ENCODE measurements at places on chromosomes 6 and 20. TPM values are rescaled to one million over a fixed set of nuclear protein-coding genes. Genes with fewer than 3 reads are reported as not detected.

GRCh38 chr20:15512916-15513315 lies 1060.3 kb downstream of the KIF16B start:
- no peak overlapping the region for H3K27ac ChIP-seq
- H3K27me3 ChIP-seq: no peaks in the 10 kb centered on the region
- no peak overlapping the region for H3K4me3 ChIP-seq
- no peaks in the 10 kb centered on the region for H3K4me1 ChIP-seq

DNA sequence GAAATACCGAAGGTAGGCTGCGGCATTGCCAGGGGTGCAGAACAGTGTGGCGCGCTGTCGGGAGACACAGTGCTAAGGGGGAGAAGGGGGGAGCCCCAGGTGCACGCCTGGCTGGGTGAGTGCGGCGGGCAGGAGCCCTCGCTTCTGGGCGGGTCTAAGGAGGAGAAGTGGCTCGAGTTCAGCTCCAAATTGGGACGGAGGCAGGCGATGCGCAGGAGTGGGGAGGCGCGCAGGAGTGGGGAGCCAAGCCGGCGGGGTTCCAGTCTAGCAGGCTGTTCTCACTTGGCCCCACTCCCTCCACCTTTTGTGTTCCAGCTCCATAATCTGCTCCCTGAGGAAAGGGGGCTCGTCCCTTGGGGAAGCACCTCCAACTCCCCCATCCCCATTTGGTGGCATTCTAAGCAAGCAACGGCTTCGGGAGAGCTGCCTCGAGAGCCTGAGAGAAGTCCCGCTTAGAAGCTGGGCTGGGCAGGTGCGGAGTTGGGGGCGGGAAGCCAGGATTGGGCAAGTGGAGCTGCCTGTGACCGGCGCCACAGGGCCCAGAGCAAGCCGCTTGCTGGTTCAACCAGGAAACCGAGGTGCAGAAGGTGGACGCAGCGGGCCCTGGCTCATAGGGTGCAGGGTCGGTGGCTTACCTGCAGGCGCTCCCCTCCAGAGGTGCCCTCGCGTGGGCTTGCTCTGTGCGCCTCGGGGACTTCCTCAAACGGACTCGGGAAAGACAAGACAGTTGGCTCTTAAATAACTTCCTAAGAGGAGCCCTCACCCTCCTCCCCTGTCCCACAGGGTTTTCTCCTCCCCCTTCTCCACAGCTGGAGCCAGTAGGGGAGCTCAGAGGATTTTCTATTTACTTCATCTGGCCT lies at the start of gene F13A1:
TSS of gene F13A1 (minus strand) at position 711 of the 860 bp plus-strand sequence. CDS start 1,998 bp downstream, outside the sequence.
- H3K4me3 ChIP-seq: peak within 1 kb of the TSS; percentile 68
- H3K4me1 ChIP-seq: peaks cover 4% of the 10 kb centered on the region
- no peaks in the 10 kb centered on the region for H3K27me3 ChIP-seq

DNA sequence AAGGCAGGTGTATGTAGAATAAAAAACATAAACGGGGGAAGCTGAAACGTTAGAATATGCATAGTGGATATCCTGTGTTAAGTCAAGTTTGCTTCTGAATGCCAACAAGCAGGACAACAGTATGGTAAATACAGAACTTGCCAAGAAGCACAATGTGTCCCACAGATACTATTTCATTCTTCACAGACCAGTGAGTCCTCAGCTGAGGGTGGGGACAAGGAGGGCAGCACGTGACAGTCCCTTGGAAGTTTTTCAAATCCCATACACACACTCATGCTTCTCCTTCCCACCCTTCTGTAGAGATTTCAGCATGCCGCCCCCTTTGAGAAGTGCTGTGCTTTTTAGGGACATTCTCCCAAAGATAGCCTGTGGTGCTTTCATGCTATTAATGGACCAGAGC lies 268.5 kb upstream of the ECI2 start:
- H3K4me1 ChIP-seq: peaks cover 3% of the 10 kb centered on the region
- no peak for DNase-seq
- no peaks in the 10 kb centered on the region for H3K27me3 ChIP-seq
- no peak overlapping the region for H3K4me3 ChIP-seq
- H3K36me3 ChIP-seq: no peaks in the 10 kb centered on the region

DNA sequence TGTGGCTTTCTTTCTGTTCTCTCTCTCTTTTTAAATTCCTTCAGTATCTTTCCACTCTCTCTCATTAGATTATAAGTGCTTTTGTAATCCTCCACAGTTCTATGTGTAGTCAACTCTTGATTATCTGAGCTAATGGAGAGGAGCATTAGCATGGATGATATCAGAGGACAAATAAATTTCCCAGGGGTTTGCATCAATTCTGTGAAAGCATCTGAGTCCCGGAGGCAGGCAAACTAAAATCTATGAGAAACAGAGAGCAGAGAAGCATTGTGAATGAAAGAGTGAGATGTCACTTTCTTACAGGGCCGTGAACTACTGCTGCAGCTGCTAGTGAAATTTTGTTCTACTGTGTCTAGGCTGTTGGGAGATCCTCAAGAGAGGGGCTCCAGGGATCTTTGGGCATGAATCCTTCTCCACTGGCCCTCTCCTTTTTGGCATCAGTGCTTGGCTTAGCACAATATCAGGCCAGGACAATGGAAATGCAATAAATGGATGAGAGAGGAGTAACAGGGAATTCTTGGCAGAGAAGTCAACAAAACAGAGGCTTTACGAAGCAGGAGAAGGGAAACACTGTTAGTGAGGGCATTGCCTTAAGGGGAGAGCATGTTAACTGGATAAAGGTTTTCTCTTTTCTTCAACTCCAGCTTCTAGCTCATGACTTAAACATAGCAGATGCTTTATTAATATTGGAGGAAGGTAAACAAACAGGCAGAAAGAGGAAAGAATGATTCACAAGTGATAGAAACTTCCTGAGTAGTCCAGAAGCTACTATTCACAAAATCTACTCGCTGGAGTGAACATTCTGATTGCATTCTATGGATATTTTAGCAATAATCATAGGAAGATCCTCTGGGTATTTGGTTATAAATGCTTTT lies 847.0 kb upstream of the MAP3K7 start:
- peaks cover 4% of the 10 kb centered on the region for H3K27me3 ChIP-seq
- DNase-seq: no peak
- H3K4me3 ChIP-seq: no peak overlapping the region
- no peak overlapping the region for H3K27ac ChIP-seq
- H3K4me1 ChIP-seq: no peaks in the 10 kb centered on the region
- H3K36me3 ChIP-seq: no peaks in the 10 kb centered on the region

DNA sequence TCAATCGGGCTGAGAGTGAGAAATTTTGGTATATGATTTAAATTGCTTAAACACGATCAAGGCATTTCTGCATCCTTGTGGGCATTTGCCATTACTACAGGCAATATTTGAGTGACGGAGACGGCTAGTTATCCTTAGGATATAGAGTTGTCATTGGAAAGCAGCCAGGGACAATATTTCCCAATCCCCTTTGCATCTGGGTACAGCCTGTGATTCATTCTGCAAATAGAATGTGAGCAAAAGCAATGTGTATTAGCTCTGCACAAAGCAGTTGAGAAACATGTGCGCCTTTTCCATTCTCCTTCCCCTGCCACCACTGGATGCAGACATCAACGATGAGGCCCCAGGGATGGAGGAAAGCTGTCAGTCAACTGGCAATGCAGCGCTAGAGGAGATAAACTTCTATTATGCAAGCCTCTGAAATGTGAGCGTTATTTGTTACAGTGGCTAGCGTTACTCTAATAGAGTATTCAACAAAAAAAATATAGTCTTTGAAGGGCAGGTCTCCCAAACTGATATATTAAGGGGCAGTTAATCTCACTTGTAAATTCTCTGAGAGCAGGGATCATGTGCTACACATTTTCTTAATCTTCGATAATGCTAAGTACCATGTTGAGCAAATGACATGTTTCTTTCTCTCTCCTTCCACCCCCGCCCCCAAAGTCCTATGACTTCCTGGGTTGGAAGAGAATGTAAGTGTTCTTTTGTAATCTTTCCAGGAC lies 37.1 kb upstream of the NCOA3 start:
- no peaks in the 10 kb centered on the region for H3K36me3 ChIP-seq
- no peak for DNase-seq
- no peak overlapping the region for H3K4me3 ChIP-seq
- no peaks in the 10 kb centered on the region for H3K4me1 ChIP-seq

- no peak overlapping the region for H3K4me3 ChIP-seq
- H3K36me3 ChIP-seq: no peaks in the 10 kb centered on the region
- no peaks in the 10 kb centered on the region for H3K27me3 ChIP-seq
- H3K4me1 ChIP-seq: peaks cover 1% of the 10 kb centered on the region
- no peak for DNase-seq
- no peak overlapping the region for H3K27ac ChIP-seq
Observed at GRCh38 chr6:21163110-21163837, 430.3 kb upstream of the SOX4 start.

DNA sequence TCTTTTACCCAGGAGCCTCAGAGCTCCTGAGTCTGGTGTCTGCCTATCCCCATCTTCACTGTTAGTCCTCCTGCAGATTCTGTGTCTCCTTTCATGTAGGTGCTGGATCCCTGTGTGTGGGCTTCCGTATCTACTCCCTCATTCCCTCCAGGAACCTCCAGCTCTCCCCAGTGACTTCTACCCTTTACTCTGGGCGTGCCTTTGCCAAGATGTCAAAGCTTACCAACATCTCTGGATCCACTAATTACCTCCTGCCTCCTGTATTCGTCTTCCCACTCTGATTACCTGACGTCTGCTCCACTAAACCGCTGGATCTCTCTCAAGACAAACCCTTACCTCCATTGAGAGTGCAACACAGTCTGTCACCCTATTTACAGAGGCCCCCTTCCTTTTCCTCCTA lies 2.2 kb upstream of the C6orf136 start:
- no peak for DNase-seq
- H3K27me3 ChIP-seq: no peaks in the 10 kb centered on the region
- no peak overlapping the region for H3K4me3 ChIP-seq
- H3K36me3 ChIP-seq: peaks cover 15% of the 10 kb centered on the region
- no peak overlapping the region for H3K27ac ChIP-seq
- peaks cover 5% of the 10 kb centered on the region for H3K4me1 ChIP-seq

DNA sequence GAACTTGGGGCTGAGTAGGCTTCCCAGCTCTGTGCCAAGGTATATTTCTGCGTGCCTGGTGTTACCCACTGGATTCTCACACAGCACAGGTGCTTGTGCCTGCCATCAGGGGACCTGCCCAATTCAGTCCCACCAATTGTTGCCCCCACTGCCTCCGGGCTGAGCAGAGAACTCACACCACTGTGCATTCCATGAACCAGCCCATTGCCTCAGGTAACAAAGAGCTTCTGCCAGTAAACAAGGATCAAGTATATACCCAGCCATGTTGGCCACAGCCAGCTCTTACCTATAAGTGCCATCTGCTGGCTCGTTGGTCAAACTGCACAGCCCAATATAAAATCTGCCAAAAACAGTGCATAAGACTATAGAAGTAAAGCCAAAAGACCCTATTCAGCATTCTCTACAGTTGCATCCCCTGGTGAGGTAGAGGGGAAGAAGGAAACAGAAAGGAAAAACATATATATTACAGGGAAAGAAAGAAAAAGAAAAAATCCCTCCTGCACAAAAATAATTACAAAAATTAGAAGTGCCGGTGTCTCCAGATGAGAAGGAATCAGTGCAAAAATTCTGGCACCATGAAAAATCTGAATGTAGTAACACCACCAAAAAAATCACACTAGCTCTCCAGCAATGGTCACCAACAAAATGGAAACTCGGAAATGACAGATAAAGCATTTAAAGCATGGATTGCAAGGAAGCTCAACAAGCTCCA lies 241.4 kb downstream of the IBTK start:
- H3K4me3 ChIP-seq: no peak overlapping the region
- no peak overlapping the region for H3K27ac ChIP-seq
- no peaks in the 10 kb centered on the region for H3K27me3 ChIP-seq
- DNase-seq: no peak

- peaks cover 11% of the 10 kb centered on the region for H3K4me1 ChIP-seq
- H3K27ac ChIP-seq: no peak overlapping the region
- no peaks in the 10 kb centered on the region for H3K27me3 ChIP-seq
Observed at GRCh38 chr6:26473429-26473757, 15.6 kb downstream of the BTN2A1 start.

GRCh38 chr6:41644297-41644879 lies 6.1 kb downstream of the MDFI start:
- H3K4me3 ChIP-seq: no peak overlapping the region
- H3K36me3 ChIP-seq: peaks cover 8% of the 10 kb centered on the region
- peaks cover 8% of the 10 kb centered on the region for H3K4me1 ChIP-seq
- H3K27me3 ChIP-seq: peaks cover 22% of the 10 kb centered on the region

- H3K27ac ChIP-seq: no peak overlapping the region
- no peak for DNase-seq
- no peaks in the 10 kb centered on the region for H3K27me3 ChIP-seq
- H3K4me3 ChIP-seq: no peak overlapping the region
- peaks cover 20% of the 10 kb centered on the region for H3K4me1 ChIP-seq
- H3K36me3 ChIP-seq: no peaks in the 10 kb centered on the region
Observed at GRCh38 chr6:37134396-37135191, 35.4 kb upstream of the PIM1 start.

DNA sequence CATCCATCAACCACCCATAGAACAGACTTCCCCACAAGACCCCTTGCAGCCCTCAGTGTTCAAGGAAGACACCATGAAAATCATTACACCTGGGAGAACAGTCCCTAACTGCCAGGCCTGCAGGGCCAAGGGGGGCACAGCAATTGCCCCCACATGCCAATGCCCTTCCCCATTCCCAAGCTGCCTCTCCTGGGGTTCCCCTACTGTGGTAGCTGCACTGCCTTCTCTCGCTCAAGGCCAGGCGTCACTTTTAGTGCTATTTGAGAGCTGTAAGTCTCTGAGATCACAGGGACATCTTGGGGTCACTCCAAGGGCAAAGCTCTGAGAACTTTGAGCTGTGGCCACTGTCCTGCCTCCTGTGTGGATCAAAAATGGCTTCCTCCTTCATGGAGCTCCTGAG lies 6.0 kb upstream of the ACSS1 start:
- no peaks in the 10 kb centered on the region for H3K4me1 ChIP-seq
- H3K27me3 ChIP-seq: peaks cover 26% of the 10 kb centered on the region
- DNase-seq: no peak
- no peak overlapping the region for H3K4me3 ChIP-seq

GRCh38 chr6:87944541-87944954 lies 103.1 kb upstream of the SPACA1 start:
- no peaks in the 10 kb centered on the region for H3K36me3 ChIP-seq
- H3K4me1 ChIP-seq: no peaks in the 10 kb centered on the region
- no peaks in the 10 kb centered on the region for H3K27me3 ChIP-seq
- H3K4me3 ChIP-seq: no peak overlapping the region
- no peak for DNase-seq
- no peak overlapping the region for H3K27ac ChIP-seq

DNA sequence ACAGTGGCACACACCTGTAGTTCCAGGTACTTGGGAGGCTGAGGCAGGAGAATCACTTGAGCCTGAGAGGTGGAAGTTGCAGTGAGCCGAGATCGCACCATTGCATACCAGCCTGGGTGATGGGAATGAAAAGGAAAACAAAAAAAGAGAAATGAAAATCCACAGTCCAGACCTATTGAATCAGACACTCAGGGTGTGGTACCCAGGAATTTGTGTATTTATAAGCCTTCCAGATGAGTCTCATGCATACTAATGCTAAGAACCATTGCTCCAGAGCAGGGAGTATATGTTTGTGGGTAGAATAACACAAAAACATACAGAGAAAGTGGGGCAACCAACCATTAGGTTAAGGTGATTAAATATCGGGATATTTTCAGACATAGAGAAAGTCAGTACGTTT lies 36.1 kb upstream of the PLCB4 start:
- no peak overlapping the region for H3K4me3 ChIP-seq
- H3K36me3 ChIP-seq: no peaks in the 10 kb centered on the region
- H3K4me1 ChIP-seq: no peaks in the 10 kb centered on the region
- DNase-seq: no peak

Gene SOBP
- total RNA-seq: 6.2 TPM

Gene TPD52L1
- 9.6 TPM for total RNA-seq

Gene CD40
- total RNA-seq: 14.5 TPM

Gene OR2W1
- total RNA-seq: not detected

Gene MAS1
- total RNA-seq: not detected

Gene BTN1A1
- total RNA-seq: 0.28 TPM
